Stimulated activated CD4-positive, alpha-beta T cell treated with anti-CD3 and anti-CD28 coated beads, TNF-alpha, amount 100 ng/mL, for 24 hours (primary cell): ENCODE measurements at places on chromosomes 5 and 9.

- DNase-seq = no peak
These were observed 200.0 kb downstream of the ATP10B start for GRCh38 chr5:160651692-160652645.

- DNase-seq = no peak
These were observed 39.9 kb downstream of the DOCK8 start for GRCh38 chr9:254516-254915.

DNA sequence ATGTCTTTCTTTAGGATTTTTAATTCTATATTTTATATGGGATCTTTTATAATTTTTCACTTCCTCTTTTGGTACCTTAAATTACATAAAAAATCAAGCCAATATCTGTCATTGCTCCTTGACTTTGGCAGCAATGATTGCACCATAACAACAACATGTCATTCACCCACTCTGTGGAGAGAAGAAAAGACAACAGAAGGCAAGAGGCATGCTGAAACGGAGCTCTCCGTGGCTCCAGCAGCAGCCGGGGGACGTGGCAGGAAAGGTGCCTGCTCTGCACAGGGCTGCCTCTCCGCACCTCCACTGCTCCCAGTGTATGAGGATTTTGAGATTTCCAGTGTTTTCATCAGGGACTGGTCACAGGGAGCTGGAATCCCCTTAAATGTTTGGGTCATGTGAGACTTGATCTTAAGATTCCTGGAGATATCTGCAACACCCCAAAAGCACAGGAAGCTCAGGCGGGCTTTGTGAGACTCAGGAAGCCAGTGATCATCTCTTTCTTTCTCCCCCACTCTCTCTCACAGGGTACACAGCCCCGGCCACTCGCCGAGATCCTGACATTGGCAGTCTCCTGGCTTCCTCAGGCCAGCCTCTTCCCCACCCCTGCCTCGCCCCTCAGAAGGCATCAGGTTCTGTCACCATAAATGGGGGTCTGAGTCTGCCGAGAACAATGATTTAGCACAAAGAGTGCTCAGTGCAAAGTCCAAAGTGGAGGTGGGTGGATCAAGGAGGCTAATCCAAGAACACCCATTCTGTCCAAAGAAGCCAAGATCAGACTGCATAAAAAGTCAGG, 74.6 kb downstream of the ACTL7B start:
- no peak for DNase-seq

- no peak for DNase-seq
These were observed 40.1 kb downstream of the TRIP13 start for GRCh38 chr5:932628-933250.

DNA sequence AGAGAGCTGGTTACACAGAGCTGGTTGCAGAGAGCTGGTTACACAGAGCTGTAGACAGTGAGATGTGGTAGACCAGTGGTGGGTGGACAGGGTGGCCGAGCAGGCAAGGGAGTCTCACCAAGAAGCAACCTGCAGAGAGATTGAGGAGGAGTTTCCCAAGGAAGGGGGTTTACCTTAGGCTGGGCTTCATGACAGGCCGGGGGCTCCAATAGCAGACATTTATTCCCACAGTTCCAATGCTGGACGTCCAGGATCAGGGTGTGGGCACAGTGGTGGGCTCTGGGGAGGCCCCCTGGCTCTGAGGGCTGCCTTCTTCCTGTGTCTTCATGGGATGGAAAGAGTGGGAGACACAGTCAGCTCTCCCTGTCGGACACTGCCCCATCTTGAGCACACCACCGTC, 386.9 kb upstream of the IRX4 start:
- DNase-seq = no peak

DNA sequence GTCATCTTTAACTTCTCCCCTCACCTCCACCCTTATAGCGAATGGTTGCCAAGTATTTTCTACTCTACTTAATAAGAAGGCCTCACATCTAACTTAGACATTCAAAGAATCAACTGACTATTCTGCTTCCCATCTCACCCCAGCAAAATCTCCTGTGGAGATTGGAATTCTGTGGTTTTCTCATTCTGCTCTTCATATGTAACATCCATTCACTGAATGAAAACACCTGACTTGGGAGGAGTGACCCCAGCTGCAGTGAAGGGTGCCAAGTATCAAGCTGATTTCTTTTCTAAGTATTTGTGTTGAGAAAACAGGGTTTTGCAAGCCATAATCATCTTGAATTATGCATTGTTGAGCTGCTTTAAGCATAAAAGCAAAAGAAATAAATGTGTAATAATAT, 42.5 kb upstream of the TAF1L start:
- DNase-seq = no peak

DNA sequence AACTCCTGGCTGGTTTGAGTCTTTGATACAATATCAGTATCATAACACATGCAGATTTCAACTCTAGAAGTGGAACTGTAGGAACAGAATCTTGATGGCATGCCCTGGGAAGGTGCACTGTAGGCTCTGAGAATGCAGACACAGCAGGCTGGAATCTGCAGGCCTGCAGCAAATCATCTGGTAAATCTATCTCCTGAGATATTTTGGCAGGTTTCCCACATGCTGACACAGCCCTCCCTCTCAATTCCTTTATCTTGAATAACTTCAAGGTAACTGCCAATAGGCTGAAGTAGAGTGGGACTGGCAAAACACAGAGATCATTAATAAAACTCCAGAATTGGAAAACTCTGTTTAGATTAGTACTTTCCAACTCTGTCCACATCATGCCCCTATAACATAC, 177.8 kb upstream of the PCSK5 start:
- no peak for DNase-seq

DNA sequence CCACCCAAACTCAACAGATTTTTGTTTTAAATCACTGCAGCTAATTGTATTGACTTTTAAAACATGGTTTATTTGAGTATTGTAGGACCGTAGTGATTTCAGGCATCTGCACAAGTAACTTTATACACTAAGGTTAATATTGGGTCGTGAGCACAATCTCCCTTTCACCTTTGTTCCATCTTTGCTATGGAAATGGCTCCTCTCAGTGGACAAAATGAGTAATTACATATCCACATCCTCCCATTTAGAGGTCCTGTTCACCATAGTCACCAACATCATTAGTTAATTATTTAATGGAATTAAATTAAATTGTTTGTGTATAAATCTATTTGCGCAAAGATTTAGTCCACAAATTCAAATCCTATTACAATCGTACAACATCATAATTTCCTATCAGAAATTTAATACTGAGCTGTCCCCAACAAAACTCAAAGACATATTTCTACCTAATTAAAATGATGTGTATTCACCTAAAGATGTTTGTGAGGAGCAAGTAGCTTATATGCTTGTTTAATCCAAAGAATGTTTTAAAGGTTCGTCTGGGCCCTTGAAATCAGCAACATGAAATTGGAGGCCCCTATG, 173.0 kb upstream of the DAPK1 start:
- DNase-seq = no peak

GRCh38 chr9:129285382-129285781, 107.3 kb upstream of the IER5L start:
- no peak for DNase-seq

GRCh38 chr9:127185931-127186781, 63.7 kb upstream of the ANGPTL2 start:
- no peak for DNase-seq

DNA sequence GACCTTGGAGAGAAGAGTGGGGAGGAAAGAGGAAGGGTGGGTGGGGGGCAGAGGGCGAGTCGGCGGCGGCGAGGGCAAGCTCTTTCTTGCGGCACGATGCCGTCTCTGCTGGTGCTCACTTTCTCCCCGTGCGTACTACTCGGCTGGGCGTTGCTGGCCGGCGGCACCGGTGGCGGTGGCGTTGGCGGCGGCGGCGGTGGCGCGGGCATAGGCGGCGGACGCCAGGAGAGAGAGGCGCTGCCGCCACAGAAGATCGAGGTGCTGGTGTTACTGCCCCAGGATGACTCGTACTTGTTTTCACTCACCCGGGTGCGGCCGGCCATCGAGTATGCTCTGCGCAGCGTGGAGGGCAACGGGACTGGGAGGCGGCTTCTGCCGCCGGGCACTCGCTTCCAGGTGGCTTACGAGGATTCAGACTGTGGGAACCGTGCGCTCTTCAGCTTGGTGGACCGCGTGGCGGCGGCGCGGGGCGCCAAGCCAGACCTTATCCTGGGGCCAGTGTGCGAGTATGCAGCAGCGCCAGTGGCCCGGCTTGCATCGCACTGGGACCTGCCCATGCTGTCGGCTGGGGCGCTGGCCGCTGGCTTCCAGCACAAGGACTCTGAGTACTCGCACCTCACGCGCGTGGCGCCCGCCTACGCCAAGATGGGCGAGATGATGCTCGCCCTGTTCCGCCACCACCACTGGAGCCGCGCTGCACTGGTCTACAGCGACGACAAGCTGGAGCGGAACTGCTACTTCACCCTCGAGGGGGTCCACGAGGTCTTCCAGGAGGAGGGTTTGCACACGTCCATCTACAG, 760 bp downstream of the NPR3 start:
- no peak for DNase-seq

- DNase-seq = no peak
These were observed 74.1 kb downstream of the PHF2 start for GRCh38 chr9:93650448-93650847.

GRCh38 chr9:104984121-104984520, 56.2 kb upstream of the ABCA1 start:
- DNase-seq = no peak

- no peak for DNase-seq
These were observed 4.2 kb downstream of the MYORG start for GRCh38 chr9:34372467-34373011.

DNA sequence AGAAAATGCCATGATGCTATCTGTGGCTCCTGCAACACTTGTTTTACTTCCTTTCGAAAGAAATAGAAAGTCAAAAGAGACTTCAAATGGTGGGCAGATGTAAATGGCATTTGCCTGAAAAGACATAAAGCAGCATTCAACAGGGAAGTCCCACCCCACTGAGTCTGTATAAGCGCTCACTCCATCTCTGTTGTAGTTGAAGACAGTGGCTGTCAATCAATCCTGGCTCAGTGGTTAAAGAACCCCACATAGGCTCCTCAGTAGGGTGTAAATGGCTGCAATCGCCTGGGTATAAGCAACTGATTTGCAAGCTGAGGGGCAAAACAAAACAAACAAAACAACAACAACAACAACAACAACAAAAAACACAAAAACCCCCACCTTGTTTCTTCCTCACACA, 158.7 kb downstream of the EFNA5 start:
- no peak for DNase-seq

GRCh38 chr5:108983461-108984092, 235.9 kb downstream of the FER start:
- no peak for DNase-seq

- no peak for DNase-seq
These were observed at the start of gene EDIL3 for GRCh38 chr5:84384604-84385575. Gene EDIL3, minus strand, starts transcription at chr5:84384880. Its CDS starts 506 bp downstream, at chr5:84384374.

DNA sequence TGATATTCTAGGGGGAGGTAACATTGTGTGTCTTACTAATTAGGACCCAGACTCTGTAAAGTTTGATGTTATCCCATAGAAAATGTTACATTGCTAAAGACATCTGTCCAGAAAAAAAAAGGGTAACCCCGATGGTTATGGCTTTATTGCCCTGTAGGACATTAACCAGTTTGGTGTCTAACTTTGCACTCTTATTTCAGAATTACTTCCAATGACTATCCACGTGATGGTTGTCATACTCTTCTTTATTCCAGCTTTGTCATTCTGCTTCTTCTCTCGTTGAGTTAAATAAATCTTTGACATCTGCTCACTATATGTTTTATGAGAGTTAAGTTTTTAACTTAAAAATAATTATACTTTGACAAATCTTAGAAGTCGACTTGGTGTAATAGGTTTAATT, 180.4 kb upstream of the ANKRD55 start:
- no peak for DNase-seq

GRCh38 chr5:168788107-168788506, 208.9 kb upstream of the PANK3 start:
- no peak for DNase-seq

DNA sequence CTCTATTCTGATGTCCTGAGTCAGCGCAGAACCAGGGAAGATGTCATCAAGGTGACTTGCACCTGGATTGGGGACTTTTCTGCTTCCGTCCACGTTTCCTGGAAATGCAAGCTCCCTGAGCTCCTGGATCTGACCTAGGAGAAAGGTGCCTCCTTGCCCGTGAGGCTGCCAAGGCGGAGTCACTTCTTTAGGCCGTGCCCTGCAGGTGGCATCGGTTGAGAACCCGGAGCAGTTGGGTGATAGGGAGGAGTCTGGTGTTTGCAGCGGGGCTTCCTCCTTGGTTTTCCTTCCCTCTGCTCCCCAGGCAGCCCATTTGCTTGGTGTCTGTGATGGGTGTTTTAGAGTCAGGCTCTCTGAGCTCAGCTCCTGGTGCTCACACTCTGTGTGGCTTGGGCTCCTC, 15.2 kb downstream of the NANS start:
- no peak for DNase-seq

DNA sequence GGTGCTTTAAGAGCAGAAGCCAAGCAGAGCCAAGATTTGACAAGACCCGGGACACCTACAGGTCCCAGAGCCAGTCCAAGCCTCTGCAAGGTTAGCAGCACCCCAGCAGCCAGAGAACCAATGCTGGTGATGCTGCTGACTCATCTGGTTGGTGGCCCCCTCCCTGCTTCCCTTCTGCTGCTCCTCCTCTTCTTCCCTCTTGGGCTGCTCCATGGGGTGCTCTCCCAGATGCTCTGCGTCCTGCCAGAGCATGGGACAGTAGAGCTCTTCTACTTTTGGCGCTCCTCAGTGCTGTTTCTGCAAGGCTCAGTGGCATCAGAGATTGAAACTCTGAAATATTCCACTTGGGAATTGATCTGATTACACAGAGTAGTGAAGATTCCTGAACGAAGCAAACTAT, 76.1 kb upstream of the SAP30L start:
- no peak for DNase-seq

DNA sequence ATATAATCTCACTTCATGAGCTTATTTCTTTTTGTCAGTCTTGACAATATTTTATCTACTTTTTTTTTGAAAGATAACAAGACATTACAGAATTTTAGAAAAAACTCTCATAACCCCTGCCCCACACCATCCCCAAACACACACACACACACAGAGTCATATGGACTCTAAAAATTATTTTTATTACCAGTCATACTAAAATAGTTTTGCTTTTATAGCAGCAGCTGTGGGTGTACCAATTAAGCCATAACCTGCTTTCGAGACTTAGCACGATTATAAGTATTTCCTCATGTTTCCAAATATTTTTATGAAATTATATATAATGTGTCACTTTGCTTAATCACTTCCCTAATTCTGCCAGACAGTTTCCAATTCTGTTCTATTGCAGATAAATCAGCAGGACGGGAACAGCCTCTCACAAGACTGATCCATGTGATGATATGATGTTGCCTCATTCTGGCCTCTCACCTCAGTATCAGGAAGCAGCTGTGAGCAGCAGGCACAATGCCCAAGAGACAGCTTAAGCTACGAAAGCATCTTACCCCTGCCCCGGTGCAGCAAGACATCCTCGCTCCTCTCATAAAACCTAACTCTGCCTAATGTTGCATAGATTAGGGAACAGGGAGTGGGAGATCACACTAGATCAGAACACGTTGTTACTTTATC, 7.0 kb downstream of the PDCL start:
- no peak for DNase-seq

GRCh38 chr5:1066676-1067075, 45.2 kb downstream of the SLC12A7 start:
- no peak for DNase-seq
